RPMI7951 (cell line): ENCODE measurements at places on chromosomes 7 and 10. TPM values are rescaled to one million over a fixed set of nuclear protein-coding genes. Genes with fewer than 3 reads are reported as not detected.

Gene ANKRD30A
- total RNA-seq: not detected in 2 replicates

Gene OR2A7
- 0.24 TPM in 1 of 2 replicates, not detected in the other for total RNA-seq

Gene CYP3A7
- not detected in 2 replicates for total RNA-seq

Gene COL17A1
- 2.0 and 2.6 TPM in 2 replicates for total RNA-seq

Gene TMEM236
- 0.10 and 0.12 TPM in 2 replicates for total RNA-seq

DNA sequence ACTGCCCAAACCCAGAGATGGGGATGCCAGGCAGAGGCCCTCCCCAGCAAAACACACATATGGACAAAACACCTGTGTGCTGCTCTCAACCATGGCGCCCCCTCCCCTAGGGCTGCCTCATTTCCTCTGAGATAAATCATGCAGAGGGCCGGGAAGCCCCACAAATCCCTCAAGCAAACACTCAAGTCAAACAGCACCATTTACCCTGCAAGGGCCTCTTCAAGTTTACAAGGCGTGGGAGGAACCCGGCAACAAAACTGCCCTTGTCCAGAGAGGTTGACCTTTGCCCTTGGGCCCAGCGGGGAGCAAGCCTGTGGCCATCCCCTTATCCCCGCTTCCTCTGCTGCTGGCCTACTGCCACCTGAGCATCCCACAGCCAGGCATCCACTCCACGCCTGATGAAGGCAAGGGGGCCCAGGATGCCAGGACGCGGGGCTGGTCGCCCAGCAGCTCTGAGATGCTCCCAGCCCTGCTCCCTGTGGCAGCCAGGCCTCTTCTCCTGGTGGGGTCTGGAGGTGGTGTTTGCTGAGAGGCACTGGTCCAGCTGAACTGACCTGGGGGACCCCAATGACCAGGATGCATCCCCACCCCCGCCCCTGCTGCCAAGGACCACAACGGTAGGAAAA lies 77.4 kb downstream of the DLG5 start:
- DNase-seq: peak; percentile 10

DNA sequence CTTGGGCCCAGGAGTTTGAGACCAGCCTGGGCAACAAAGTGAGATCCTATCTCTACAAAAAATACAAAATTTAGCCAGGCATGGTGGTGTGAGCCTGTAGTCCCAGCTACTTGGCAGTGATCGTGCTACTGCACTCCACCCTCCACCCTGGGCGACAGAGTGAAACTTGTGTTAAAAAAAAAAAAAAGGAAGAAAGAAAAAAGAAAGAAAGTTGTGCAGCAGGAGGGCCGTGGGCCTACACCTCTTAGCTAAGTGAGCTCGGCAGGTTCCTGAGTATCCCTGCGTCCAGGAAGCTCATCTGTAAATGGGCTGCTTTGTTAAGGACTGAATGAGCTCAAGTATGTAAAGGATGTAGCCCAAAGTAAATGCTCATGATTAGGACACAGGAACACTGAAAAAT lies 155.0 kb downstream of the RNF216 start:
- no peak for DNase-seq

GRCh38 chr7:4163565-4164203 lies 518.4 kb upstream of the FOXK1 start:
- DNase-seq: no peak

DNA sequence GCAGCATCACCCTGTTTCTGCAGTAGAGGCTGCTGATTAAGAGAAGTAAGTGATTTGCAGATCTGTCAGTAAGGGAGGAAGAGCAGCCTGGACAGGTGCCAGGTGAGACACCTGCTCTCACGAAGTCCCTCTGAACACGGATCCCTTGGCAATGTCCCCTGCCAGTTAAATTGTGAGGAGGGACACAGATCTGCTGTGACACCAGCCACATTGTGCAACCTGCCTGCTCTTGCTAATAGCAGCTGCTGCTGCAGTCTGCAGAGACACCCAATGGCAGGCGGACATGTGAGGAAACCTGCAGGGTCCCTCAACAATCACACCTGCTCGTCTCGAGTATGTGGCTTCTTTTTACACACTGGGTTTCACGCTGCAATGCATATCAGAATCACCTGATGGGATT lies 31.9 kb downstream of the ANXA11 start:
- DNase-seq: no peak

DNA sequence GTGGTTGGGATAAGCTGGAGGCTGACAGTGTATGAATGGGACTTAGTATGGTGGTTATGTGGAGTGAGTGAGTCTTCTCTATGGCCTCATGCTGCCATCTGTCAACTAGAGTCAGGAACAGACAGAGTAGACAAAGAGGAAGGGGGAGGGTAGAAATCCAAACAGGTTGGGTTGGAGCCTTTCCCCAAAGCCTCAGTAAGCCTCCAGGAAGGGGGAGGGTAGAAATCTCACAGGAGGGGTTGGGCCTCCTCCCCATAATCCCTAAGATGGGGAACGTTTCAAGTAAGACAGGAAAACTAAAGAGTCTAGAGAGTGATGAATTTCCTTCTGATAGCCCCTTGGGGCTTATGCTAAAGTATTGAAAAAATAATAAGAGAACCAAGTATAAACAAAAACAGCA lies 2.0 kb upstream of the AKR1B15 start:
- peak; percentile 46 for DNase-seq

DNA sequence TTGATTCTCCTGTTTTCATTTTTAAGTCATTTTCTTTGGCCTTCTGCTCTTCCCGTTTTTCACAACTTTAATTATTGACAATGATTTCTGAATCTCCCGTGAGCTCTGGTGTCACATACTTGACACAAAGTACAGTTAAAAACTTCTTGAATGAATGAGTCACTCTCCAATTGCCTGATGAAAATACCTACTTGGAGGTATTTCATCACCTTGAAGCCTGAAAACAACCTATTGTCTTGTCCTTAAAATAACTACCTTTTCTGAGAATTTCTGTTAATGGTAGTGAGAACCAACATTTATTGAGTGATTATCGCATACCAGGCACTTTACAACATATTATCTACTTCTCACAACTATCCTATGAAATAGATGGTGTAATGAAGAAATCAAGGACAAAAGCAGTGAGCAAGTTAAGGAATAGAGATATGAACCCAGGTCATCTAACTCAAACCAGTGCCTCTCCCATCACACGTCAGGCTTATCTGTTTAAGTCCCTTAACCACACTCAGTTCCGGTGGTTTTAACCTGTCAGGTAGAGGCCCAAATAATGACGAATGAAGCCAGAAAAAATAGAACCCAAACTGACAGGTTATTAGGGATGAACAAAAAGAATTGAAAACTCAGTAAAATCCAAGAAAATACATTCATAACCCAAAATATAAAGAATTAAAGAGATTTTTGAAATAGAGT lies 11.6 kb downstream of the BET1 start:
- no peak for DNase-seq
